ENCODE measurements at places on chromosomes 5 and 9.
A peak's percentile ranks its signal among the peaks of the same experiment; 100 is the strongest.

DNA sequence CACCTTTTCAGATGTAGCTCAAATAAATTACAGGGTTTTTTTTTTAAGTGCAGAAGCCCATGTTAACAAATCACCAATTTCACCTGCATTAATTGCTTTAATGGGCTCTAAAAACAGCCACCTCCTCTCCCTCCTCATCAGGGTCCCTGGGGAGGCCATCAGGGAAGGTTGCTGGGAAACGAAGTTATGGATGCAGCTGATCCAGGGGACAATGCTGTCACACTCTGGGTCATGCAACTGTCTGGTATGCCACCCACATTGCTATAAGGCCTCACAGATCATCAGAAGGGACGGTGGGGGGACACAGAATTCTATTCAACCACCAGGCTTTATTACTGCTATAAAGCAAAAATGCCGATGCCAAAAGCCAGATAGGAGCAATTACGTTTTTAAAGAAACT is 9.3 kb downstream of the WHRN start:
- no peak for DNase-seq

- no peak for DNase-seq
Observed at GRCh38 chr9:124500796-124501611, 6.2 kb downstream of the NR5A1 start.

GRCh38 chr9:136683755-136684154 is 3.5 kb downstream of the AGPAT2 start:
- DNase-seq: no peak

GRCh38 chr9:31597977-31598376 is 786.5 kb upstream of the ACO1 start:
- peak; percentile 8 for DNase-seq

DNA sequence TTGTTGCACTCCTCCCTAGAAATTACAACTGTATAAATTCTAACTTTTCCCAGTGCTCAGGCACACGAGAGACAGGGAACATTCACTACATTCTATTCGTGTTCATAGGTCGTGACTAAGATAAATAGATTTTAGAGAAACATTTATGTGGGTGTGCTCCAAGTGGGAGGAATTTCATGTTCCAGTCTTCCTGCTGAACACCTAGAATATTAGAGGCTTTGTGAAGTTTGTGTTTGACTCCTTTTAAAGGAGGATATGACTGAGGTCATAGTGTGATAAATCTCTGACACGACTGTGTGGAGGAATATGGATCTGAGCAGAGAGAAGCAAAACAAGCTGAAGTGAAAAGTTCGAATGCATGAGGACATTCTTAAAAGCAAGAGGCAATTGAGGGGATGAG is 355.3 kb downstream of the ZSWIM6 start:
- DNase-seq: no peak

DNA sequence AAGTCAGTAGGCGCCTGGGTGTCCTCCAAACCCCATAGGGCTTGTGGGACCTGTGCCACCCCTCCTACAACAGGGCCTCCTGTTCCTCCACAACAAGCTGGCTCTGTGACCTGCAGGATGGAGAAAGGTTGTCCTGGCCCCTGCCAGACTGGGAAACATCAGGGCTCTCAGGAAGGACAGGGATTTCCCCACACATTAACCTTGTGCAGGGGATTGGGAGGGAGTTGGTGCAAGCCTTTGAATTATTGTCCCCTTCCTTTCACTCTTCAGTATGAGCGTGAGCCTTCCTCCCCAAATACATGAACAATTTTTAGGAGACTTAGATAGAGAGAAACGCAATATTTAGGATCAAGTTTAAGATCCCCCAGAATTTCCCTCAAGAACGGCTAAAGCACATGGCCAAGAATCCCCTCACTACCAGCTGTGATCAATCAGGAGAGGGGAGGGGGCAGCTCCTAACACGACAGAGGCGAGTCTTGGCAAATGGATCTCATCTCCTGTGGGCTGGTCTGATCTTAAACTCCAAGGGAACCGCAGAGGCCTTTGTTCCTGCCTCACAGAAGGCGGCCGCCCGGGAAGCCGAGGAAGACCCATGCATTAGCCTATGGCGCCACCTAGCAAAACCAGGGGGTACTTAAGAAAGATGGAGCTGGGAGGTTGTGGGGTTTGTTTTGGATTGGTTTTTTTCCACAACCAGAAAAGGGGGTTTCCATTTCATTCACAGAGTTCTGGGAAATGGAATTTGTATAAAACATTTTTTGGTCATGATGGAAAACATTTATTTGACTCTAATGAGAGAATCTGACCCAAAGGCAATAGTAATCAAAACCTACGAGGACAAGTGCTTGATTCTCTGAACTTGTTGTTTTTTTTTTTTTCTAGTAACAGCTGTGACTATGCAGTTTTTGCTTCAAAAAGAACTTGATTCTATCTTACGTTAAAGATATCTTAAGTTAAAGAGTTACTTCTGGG is 36.1 kb upstream of the OSMR start:
- peak; percentile 57 for DNase-seq

DNA sequence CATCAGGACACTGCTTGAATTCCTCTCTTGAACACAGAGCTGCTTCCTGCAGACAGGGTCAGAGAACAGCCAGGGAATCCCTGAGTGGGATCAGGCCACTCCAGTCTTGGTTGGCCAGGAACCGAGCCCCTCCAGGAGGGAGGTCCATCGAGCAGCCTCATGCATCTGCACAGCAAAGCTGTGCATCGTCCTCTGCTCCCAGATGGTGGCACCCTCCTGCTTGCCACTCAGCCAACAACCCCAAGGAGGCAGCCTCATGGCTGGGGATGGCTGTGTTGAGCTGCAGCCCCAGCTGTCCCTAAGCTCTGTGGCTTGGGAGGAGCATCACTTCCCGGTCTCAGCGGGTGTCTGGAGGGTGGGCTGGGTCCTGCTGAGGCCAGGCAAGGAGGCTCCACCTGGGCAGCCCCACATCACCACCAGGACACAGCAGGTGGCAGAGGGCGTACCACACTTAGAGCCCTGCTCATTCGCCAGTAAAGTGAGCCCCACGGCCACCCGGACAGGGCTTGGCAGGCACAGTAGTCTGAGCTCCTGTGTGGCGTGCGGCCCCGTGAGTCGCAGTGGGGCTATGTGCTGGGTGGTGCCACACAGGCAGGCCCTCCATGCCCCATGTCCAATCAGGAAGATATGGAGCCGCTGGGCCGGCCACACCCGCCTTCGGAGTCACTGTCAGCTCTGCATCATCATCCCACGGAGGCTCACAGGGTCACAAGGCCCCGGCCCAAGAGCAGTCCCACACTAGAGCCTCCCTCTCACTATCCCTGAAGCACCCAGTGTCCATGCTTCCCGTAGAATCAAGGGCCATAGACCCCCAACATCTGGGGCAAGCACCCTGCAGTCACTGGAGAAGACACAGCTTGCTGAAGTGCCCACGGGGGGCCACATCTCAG is 11.9 kb downstream of the LPCAT1 start:
- no peak for DNase-seq

Data from stimulated activated naive CD8-positive, alpha-beta T cell treated with anti-CD3 and anti-CD28 coated beads, Interleukin-15, amount 100 ng/mL, for 72 hours (primary cell).